ENCODE measurements at places on chromosomes 4 and X. TPM values are rescaled to one million over a fixed set of nuclear protein-coding genes. Genes with fewer than 3 reads are reported as not detected.

Gene FAM199X
- 14.0 TPM for total RNA-seq

Gene GDPD2
- total RNA-seq = not detected

Gene HPGD
- 10.4 TPM for total RNA-seq

Gene BBS7
- 16.6 TPM for total RNA-seq

Gene GRIA3
- total RNA-seq = 0.39 TPM

Gene GABRE
- not detected for total RNA-seq

GRCh38 chr4:3364634-3365314 is 72.0 kb downstream of the RGS12 start:
- H3K4me1 ChIP-seq = peaks cover 16% of the 10 kb centered on the region
- H3K27ac ChIP-seq = no peak overlapping the region
- no peak for DNase-seq
- peaks cover 14% of the 10 kb centered on the region for H3K27me3 ChIP-seq
- no peak overlapping the region for H3K4me3 ChIP-seq

DNA sequence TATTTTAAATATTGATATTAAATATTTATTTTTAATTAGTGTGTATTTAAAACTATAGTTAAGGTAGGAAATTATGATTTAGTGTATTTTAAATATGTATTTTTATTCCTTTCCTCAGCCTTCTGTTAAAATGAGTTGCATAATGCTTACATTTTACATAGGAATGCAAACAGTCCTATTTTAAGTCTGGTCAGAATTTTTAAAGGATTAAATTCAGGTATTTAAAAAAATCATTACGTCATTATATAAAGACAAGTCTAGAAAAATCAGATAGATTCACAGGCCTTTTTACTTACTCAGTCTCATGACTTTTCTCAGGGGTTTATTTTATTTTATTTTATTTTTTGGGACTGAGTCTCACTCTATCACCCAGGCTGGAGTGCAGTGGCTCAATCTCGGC is 50.4 kb upstream of the RPA4 start:
- H3K4me3 ChIP-seq = no peak overlapping the region
- H3K27me3 ChIP-seq = no peaks in the 10 kb centered on the region
- H3K27ac ChIP-seq = no peak overlapping the region
- no peak for DNase-seq
- no peaks in the 10 kb centered on the region for H3K36me3 ChIP-seq

GRCh38 chr4:41069257-41069656 is 145.1 kb downstream of the APBB2 start:
- H3K36me3 ChIP-seq = no peaks in the 10 kb centered on the region
- H3K27ac ChIP-seq = no peak overlapping the region
- no peaks in the 10 kb centered on the region for H3K4me1 ChIP-seq
- peaks cover 6% of the 10 kb centered on the region for H3K27me3 ChIP-seq

DNA sequence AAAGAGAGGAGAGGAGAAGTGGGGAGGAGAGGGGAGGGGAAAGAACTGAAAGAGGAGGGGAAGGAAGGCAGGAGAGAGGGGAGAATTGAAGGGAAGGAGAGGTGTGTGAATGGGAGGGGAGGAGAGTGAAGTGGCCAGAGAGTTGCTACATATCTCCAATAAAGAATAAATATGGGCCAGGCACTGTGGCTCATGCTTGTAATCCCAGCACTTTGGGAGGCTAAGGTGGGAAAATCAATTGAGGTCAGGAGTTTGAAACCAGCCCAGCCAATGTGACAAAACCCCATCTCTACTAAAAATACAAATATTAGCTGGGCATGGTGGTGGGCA is 482.4 kb downstream of the NAF1 start:
- H3K4me3 ChIP-seq = no peak overlapping the region
- H3K4me1 ChIP-seq = no peaks in the 10 kb centered on the region
- H3K36me3 ChIP-seq = no peaks in the 10 kb centered on the region

DNA sequence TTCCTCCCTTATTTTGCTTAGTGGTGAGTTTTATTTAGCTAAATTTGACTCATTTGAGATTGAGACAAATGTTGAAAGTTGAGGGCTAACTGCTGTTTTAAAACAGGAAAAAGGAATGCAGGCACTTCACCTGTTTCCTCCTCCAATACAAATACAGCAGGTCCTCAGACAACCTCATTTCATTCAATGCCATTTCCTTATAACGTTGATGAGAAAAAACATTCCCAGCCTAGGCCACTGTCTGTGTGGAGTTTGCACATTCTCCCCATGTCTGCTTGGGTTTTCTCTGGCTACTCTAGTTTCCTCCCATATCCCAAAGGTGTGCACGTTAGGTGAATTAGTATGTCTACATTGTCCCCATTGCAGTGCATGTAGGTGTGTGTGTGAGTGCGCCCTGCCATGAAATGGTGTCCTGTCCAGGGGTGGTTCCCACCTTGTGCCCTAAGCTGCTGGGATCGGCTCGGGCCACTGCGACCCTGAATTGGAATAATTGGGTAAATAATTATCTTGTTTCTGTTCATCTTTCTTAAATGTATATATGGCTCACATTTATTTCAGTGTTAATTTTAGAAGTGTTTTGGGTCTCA is 21.9 kb downstream of the SMAD1 start:
- no peak for DNase-seq
- no peak overlapping the region for H3K27ac ChIP-seq
- H3K36me3 ChIP-seq = no peaks in the 10 kb centered on the region
- H3K4me1 ChIP-seq = no peaks in the 10 kb centered on the region
- H3K27me3 ChIP-seq = peaks cover 4% of the 10 kb centered on the region

DNA sequence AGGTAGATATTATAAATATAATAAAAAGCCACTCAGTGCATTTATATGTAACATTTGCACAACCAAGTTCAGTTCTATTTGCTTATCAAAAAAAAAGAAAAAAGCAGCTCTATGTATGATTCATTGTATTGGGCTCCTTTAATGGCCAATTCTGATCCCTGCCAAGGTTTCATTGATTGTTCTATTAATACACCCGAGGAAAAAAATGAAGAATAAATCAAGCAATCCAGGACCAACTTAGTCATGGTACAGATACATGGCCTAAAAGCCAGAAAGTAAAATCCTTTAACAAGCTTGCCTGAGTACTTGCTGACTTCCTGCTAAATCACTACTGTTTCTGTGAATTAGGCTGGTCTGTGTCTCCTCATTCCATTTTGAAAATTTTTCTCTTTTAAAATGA is 77.6 kb upstream of the PCDH7 start:
- no peaks in the 10 kb centered on the region for H3K36me3 ChIP-seq
- H3K4me1 ChIP-seq = no peaks in the 10 kb centered on the region
- no peak overlapping the region for H3K4me3 ChIP-seq
- no peak overlapping the region for H3K27ac ChIP-seq

DNA sequence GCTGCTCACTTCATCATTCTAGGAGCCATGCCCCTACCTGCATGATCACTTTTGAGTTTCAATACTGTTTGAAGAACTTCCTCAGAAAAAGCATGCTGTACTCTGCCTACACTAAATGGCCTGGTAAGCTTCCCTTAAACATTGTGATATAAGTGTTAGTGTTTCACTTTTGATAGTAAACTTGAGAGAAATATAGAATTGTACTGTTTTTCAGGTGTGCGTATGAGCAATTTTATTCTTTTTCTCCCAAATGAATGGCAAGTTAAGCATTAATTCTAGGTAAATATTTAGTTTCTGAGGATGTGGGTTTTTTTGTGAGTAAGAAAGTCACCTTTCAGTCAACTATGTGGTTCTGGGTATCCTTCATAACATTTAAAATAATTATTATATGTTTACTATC is 484.5 kb downstream of the IL15 start:
- no peak overlapping the region for H3K27ac ChIP-seq
- H3K36me3 ChIP-seq = peaks cover 53% of the 10 kb centered on the region
- no peaks in the 10 kb centered on the region for H3K27me3 ChIP-seq
- H3K4me3 ChIP-seq = no peak overlapping the region

GRCh38 chrX:100687128-100687527 is 43.1 kb downstream of the SRPX2 start:
- H3K27me3 ChIP-seq = no peaks in the 10 kb centered on the region
- no peaks in the 10 kb centered on the region for H3K36me3 ChIP-seq
- H3K27ac ChIP-seq = no peak overlapping the region
- peaks cover 10% of the 10 kb centered on the region for H3K4me1 ChIP-seq
- H3K4me3 ChIP-seq = no peak overlapping the region
- no peak for DNase-seq

DNA sequence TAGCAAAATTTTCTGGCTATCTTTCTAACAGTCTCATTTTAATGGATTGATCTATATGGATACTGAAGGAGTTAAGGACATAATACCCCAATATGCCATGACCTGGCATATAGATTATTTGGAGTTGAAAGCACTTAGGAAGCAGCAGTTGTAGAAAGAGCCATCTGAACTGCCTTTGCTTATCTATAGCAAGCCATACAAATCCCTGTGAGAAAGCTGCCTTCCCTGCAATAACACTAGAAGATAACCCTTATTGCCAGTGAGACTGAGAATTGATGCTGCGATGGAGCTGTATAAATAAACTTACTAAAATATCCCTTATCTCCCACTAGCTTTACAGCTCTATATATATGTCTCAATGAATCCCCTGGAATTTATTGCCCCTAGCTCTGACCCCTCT is 346.3 kb downstream of the TECRL start:
- no peaks in the 10 kb centered on the region for H3K36me3 ChIP-seq
- H3K4me1 ChIP-seq = no peaks in the 10 kb centered on the region
- H3K4me3 ChIP-seq = no peak overlapping the region
- H3K27ac ChIP-seq = no peak overlapping the region
- no peak for DNase-seq

DNA sequence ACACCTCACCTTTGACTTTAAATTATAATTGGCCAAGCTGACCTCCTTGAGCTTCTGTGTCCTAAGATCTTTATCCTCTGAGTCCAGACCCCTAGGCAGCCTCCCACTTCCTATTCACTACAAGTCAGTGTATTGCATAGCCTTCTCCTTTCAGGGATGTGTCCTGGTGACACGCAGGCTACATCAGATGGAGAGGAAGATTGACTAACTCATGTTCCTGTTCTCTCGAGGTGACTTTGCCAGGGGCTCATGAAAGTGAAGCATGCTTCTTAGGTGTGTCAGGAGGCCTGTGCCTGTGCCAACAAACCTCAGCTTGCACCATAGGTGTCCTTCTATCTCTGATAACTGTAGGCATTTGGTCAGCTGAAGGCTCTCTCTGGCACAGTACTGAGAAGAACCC is 195.7 kb upstream of the HS3ST1 start:
- no peaks in the 10 kb centered on the region for H3K36me3 ChIP-seq
- H3K27ac ChIP-seq = no peak overlapping the region
- DNase-seq = no peak
- H3K27me3 ChIP-seq = no peaks in the 10 kb centered on the region
- H3K4me3 ChIP-seq = no peak overlapping the region

DNA sequence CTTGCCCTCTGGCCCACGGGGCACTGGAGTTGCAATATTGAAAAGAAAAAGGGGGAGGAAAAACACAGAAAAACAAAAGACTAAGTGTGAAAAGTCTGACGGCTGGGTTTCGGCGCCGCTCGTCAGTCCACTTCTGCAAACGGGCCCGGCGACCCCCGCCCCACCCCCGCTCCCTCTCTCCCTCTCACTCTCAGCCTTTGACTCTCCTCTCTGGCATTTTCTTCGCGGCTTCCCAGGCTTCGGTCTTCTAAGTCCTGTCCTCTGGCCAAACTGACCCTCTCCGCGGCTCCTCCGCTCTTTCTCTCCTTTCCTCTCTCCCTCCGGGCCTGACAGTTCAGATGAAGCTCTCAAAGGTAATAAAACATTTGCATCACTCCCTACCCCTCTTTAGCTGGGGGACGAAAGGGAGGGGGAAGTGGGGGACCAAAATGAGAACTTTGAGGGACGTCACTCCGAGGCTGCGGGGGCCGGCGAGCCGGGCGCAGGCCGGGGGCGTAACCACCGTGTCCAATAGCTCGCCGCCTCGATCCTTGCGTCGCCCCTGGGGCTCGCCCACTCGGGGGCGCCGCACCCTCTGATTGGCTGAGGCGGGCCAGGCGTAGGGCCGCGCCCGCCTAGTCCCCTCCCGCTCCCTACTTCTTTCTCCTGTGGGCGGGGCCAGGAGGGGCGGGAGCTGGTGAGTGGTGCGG is at the start of gene NKX6-1:
TSS of gene NKX6-1 (minus strand) at position 358 of the 689 bp plus-strand sequence. CDS start 1,064 bp downstream, outside the sequence.
- H3K4me1 ChIP-seq = peaks cover 12% of the 10 kb centered on the region
- no peak for DNase-seq
- peaks cover 2% of the 10 kb centered on the region for H3K36me3 ChIP-seq
- peak within 1 kb of the TSS; percentile 77 for H3K4me3 ChIP-seq

DNA sequence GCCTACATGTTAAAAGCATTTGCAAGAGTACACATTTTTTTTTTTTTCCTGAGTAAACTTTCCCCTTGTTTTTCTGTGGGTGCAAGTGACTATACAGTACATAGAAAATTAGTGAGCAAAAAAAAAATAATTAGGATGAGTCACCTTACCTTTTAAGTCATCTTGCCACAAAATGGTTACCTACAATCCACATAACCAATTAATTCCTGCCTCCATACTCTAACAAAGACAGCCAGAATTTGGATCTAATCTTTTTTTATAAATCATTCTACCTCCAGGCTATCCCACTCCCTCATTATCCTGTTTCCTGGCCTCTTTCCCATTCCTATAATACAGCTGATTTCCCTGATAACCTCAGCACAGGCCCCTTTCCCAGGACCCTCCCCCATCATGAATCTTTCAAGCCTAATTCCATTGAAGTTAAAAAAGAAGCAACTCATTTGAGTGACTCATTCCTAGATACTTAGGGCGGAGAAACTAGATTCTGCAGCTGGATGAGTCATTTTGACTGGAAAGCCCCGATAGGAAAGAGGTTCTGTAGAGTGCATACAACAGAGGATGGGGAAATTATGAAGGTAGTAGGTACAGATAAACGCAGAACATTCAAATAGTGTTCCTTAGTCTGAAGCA is 128.2 kb downstream of the C4orf51 start:
- peak overlapping the region; percentile 78 for H3K27ac ChIP-seq
- no peak for DNase-seq
- peaks cover 58% of the 10 kb centered on the region for H3K36me3 ChIP-seq
- H3K27me3 ChIP-seq = no peaks in the 10 kb centered on the region

Data from activated naive CD8-positive, alpha-beta T cell treated with anti-CD3 and anti-CD28 coated beads, Interleukin-2, amount 10 ng/mL, durations not matched to agents 7 days and 5 days (primary cell).